Activated CD4-positive, alpha-beta T cell treated with anti-CD3 and anti-CD28 coated beads, Interleukin-2, amount 50 U/mL, for 4 hours (primary cell): ENCODE measurements at places on chromosomes 6 and 20.
A peak's percentile ranks its signal among the peaks of the same experiment; 100 is the strongest.

DNA sequence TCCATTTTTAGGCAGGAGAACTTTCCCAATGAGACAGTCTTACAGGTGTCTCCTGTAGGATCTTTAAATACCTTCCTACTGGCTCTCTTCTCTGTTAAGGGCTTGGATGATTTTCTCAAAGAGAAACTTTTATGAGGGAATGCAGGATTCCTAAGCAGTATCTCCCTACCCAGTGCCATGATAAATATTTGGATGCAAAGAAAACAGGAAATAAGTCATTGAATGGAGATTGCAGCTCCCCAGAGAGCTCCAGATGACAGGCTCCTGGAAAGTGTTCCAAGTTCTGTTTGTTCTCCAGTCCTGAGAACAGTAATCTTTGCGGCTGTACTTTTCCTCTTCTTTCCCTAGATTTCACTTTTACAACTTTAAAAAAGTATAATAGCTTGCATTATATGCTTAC lies 2.4 kb upstream of the SCGN start:
- DNase-seq: no peak

DNA sequence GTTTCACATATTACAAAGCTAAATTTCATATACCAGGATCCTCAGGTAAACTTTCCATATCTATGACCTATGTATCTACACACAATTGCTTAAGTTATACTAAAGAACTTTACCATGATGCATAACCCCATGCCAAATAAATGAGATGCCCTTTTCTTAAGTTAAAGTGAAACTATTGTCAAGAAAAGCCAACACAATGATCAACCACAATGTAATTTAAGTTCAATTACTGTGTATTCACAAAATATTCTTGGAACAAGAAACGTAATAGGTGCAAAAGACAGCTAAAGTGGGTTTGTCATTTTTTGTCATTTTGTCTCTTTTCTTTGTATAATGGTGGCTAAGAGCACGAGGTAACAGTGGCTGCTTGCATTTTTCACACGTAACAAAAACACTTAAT lies 158.0 kb upstream of the SHLD1 start:
- no peak for DNase-seq

- no peak for DNase-seq
These were observed 981 bp downstream of the HM13 start for GRCh38 chr20:31515072-31515774.

DNA sequence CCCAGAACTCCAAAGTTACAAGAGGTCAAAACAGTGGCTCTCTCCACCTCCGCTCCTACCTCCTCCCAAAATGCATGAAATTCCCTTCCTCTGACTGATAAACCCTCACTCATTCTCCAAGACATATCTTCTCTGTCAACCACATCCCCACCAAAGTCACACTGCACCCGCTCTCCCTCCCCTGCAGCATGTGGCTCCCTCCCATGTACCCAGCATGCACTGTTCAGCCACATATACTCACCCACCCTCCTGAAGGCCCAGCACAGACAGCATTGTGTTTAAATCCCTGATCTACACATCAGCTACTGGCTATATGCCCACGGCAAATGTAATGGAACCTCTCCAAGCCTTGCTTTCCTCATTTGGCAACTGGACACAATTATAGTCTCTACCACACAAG lies 5.5 kb upstream of the POU5F1 start:
- DNase-seq: no peak

DNA sequence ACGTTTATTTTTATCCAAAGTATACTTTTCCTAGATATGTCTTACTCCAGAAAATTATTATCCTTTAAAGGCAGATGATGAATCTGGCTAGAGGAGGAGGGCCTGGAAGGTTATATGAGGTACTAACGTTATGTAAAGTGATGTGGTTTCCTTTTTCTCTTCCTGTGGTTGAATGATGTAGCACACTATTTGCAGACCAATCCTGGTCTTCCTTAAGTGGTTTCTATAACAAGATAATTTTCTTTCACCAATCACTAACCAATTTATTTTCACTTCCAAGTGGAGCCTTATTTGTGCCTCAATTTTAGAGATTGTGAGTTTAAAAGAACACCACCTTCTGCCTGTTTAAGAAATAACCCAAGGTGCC lies 154.6 kb upstream of the SOX4 start:
- no peak for DNase-seq

GRCh38 chr20:44979090-44979621 lies 12.8 kb downstream of the STK4 start:
- DNase-seq: peak; percentile 51

DNA sequence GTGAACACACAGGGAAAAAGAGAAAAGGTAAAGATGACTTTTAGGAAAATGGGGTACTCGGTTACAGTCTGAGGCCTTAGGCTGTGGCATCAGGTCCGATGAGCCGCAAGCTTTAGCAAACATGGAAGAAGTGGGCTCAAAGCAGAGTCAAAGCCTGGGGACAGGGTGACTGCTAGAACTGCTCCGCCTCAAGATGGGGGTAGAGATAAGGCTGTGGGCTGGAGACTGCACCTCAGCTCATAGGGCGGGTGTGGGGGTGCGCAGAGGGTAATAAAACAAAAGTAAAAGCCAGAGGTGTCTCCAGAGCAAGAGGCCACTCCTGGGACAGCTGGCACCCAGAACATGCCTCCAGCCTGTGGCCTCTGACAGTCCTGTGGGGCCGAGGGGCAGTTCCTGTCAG lies 21.3 kb upstream of the SYNDIG1 start:
- DNase-seq: no peak

- DNase-seq: no peak
These were observed 288.2 kb downstream of the CENPW start for GRCh38 chr6:126628125-126628524.
